ENCODE measurements at places on chromosomes 5 and 9. TPM values are rescaled to one million over a fixed set of nuclear protein-coding genes. Genes with fewer than 3 reads are reported as not detected.

- no peaks in the 10 kb centered on the region for H3K36me3 ChIP-seq
- H3K4me3 ChIP-seq, result no peak overlapping the region
- H3K4me1 ChIP-seq, result no peaks in the 10 kb centered on the region
- no peak for DNase-seq
- H3K27me3 ChIP-seq, result no peaks in the 10 kb centered on the region
- H3K27ac ChIP-seq, result no peak overlapping the region
Observed at GRCh38 chr9:1235650-1236049, 185.5 kb downstream of the DMRT2 start.

DNA sequence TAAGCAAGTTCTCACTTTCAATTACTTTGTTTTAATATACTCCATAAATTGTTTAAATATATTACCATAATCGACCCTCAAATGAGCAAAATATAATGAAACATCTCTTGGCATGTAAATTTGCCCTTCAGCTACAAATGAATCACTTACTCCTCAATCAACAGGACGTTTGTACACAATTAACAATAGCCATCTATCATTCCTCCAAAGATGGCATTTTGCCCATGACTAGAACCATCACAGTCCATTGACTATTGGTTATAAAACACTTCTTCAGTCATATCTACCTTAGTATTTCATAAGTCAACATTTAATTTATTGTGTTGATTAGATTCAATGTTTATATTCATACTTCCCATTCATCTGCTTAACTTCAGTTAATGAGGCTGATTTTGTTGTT, 127.2 kb downstream of the CTNND2 start:
- no peaks in the 10 kb centered on the region for H3K4me1 ChIP-seq
- no peak overlapping the region for H3K4me3 ChIP-seq
- no peaks in the 10 kb centered on the region for H3K27me3 ChIP-seq
- no peaks in the 10 kb centered on the region for H3K36me3 ChIP-seq

The CXCL14 gene
- 76.5 TPM for total RNA-seq

GRCh38 chr5:19196631-19197030, 791.4 kb downstream of the CDH18 start:
- no peaks in the 10 kb centered on the region for H3K27me3 ChIP-seq
- no peaks in the 10 kb centered on the region for H3K36me3 ChIP-seq
- no peak overlapping the region for H3K4me3 ChIP-seq
- H3K4me1 ChIP-seq, result no peaks in the 10 kb centered on the region
- no peak for DNase-seq
- no peak overlapping the region for H3K27ac ChIP-seq

DNA sequence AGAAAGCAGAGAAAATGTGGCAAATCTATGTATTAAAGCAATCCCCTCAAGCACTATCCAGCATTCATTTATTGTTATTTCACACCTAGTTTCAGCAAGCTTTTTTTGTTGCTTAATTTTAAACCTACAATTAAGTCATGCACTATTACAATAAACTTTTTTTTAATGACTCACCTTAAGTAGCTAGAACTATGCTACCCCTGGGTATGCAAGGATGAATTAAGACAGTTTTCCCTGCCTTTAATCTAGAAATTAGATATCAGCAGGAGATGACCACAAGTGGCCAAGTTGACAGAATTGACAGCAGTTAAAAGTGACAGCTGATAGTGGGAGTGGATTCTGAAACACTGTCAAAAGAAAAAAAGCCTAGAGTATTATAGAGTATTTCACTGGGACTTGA, 20.0 kb downstream of the ITGA1 start:
- H3K27me3 ChIP-seq, result no peaks in the 10 kb centered on the region
- H3K4me1 ChIP-seq, result peaks cover 6% of the 10 kb centered on the region
- peaks cover 10% of the 10 kb centered on the region for H3K36me3 ChIP-seq
- H3K27ac ChIP-seq, result no peak overlapping the region
- no peak overlapping the region for H3K4me3 ChIP-seq
- DNase-seq, result no peak

GRCh38 chr9:89588271-89588879, 16.4 kb upstream of the GADD45G start:
- H3K36me3 ChIP-seq, result no peaks in the 10 kb centered on the region
- no peak overlapping the region for H3K27ac ChIP-seq
- no peak for DNase-seq
- H3K4me1 ChIP-seq, result no peaks in the 10 kb centered on the region

The ZNF484 gene
- total RNA-seq, result 17.4 TPM

Measured in tibial nerve (tissue), 4 donors.